ENCODE measurements at places on chromosomes 7 and 10.

DNA sequence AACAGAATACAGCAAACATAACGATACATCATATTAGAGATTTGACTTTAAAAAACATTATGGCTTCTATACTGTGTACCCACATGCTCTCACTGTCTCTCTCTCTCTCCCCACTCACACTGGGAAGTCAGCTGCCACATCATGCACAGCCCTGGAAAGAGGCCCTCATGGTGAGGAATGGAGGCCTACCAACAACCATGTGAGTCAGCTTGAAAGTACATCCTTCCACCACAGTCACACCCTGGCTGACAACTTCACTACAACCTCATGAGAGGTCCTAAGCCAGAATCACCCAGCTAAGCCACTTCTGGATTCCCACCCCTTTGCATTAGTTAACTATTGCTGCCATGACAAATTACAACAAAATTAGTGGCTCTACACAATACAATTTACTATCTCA, 23.3 kb upstream of the GPR22 start:
- DNase-seq = no peak

DNA sequence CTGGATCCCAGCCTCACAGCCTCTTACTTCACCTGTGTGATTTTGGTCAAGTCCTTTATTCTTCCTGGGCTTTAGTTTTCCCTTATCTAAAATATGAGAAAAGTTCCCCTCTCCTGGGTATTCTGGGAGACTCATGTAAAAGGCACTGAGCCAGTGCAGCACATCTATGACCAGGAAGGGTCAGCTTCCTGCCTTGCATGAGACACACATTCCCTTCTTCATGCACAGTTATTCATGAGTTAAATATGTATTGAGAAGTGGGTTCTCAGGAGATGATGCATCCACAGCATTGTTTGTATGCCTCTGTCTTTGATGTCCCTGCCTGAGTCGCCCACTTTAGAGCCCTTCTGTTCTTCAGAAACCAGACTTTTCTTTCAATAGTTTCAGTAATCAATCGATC, 33.3 kb downstream of the EGFR start:
- no peak for DNase-seq

DNA sequence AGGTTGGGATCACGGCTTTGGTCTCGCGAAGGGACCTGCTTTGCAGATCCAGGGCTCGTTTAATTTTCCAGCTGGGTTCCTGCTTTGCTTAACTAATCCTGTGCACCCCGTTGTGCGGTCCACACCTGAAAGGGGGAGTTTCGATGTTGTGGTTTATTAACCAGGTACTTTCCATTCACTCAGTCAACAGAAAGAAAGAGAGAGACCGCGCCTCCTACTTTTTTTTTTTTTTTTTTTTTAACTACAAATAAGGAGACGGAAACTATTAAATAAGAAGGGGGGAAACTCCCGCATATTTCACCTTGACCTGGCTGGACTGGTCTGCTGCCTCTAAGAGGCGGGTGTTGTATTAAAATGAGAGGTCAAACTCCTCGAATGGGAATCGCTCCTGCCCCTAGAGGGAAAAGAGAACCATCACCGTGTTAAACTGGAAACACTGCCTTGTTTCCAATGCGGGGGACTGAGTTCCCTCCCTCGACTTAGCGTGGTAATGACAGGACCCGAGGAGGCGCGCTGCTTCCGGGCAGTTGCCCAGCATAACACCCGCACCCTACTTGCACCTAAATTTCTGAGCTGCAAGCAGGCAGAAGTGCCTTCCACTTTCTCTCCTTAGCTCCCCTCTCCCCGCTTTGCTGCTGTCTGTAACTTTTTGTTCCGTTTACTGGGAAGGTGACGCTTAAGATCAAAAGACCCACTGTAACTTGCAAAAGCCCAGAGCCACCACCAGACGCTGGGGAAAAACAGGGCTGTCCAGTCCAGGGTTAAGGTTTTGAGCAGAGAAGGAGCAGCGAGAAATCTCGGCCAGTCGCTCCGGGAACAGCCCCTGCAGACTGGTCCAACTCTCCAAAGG, 1.1 kb upstream of the ITGB8 start:
- no peak for DNase-seq

- no peak for DNase-seq
Observed at GRCh38 chr10:13673156-13673555, 86.4 kb downstream of the PRPF18 start.

DNA sequence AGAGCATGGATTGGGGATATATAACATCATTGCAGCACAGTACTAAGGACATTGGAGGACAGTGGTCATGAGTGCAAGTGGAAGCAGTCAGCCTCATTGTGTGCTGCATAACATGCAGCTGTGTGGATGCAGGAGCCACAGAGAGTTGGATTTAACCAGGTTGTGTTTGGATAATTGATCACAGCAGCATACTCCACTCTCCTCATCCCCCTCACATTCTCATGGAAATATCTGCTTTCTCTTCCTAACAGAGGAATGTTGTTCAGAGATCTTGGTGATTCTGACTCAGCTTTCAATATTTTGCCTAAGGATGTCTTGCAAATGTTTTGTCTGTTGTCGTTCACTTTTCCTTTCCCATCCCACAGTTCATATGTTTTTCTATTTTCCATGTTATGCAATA, 31.8 kb upstream of the LSM8 start:
- no peak for DNase-seq

Measured in stimulated activated CD8-positive, alpha-beta memory T cell treated with anti-CD3 and anti-CD28 coated beads, Interleukin-4, amount 100 ng/mL, for 1 hour (primary cell).